ENCODE measurements at places on chromosomes 3 and 15.

DNA sequence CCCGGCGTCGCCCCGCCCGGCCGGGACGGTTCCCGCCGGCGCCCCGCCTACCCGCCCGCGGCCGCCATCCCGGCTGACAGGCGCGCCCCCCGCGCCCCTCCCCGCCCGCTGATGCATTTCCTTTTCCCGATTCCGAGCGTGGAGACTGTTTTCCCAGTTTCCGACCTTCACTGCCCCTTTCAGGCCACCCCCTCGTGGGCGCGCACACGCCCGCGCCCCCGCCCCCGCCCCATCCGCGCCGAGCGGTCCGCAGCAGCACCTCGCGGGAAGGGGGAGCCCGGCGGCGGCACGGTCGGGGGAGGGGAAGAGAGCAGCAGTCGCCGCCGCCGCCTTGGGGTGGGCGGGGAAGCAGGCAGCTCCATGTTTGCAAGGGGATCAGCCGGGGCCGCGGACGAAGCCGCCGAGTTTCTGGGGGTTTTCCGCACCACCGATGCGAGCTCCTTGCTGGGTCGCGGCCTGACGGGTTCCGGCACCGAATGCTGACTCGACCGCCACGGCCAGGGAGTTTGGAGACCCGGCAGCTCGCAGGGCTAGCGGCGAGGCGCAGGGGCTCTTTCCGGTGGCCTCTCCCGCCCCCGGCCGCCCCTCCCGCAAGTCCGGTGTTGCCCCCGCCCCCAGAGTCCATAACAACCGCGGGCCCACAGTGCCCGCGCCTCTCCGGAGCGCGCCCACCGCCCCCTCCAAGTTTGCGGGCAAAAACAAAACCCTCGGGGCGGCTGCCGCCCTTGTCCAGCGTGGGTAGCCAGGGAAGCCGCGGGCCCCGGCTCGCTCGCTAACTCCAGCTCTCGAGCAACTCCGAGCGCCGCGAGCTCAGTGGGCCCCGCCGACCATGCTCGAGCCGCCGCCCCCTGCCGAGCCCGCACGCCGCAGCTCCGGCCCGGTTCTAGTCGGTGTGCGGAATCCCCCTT lies 3.2 kb upstream of the SIN3A start:
- DNase-seq: no peak

GRCh38 chr15:89067751-89068150 lies 20.5 kb upstream of the ABHD2 start:
- no peak for DNase-seq

GRCh38 chr3:77038930-77039605 lies 831 bp upstream of the ROBO2 start:
- DNase-seq: peak; percentile 52

- no peak for DNase-seq
Observed at GRCh38 chr15:74403991-74404563, 29.7 kb downstream of the SEMA7A start.

DNA sequence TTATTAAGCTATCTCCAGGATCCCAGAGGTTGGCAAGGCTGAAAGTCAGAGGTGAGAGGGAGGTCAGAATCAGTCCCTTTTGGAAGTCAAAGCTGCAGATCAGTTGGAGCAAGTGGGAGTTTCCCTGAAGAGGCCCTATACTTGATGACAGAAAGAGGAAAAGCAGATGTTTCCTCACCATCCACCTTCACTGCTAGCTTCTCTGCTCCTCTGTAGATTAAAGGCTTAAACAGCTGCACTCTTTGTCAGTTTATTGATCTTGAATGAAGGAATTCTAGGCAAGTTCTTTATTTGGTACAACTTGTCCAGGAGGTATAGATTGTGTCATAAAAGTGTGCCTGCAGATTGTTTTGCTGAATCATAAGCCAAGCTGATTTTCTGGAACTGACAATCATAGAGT lies 408.2 kb upstream of the TGFBR2 start:
- DNase-seq: no peak

- no peak for DNase-seq
Observed at GRCh38 chr3:102415553-102415952, 19.3 kb upstream of the ZPLD1 start.

DNA sequence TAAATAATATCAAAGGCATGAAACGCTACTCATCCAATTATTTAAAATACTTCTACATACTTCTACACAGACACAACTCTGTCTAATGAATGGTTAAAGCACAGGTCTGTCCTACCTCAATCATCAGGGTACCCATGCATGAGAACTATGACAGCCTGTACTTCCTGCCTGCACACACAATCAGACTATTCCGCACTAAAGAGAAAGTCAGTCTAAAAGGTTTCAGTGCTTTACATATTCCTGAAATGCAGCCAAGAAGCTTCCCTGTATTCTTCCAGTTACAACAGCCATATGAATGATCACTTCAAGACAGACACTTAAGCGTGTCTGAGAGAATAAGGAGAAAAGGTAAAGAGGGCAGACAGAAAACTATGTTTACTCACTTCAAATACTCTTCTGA lies 58.8 kb downstream of the TUBGCP4 start:
- DNase-seq: no peak

GRCh38 chr3:48426944-48427629 lies 2.8 kb downstream of the PLXNB1 start:
- DNase-seq: no peak

GRCh38 chr3:135192929-135193328 lies 397.9 kb downstream of the EPHB1 start:
- no peak for DNase-seq

DNA sequence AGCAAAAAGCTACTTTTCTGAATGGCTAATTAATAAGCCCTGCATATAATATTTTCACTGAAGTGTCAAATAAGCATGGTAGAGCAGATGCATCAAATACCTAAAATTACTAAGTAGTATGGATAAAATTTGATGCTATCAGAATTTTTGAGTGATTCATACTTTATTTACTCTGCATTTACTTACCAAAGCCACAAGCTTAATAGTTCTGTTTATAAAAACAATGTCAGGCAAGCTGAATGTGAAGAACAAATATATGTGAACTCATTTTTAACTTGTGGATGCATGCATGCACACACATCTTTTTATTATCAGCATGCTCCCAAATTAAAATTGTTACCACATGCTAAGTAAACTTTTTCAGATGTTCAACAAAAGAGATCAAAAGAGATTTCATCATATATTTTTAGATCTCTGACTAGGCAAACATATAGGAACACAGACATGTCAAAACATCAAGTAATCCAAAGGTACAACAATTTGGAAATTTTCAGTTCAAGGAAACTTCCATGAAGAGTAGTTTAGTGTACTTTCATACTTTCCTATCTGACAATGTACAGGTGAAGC lies 969.4 kb downstream of the ROBO1 start:
- DNase-seq: no peak

DNA sequence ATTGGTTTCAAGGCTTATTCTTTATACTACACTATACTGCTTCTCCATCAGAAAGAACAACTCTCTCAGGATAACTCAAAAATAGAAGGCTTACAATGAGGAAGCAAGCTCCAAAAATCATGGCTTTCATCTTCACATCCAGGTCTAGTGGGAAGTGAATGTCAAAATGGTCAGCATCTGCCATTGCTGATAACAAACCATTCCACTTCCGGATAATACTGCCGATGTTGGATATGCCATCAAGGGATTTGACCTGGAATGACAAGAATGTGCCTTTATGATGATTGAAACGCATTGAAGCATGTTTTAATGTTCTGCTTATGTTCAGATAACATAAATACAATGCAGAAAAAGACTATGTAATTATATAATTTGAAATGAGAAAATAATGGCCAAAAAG lies 34.0 kb upstream of the PLOD2 start:
- DNase-seq: no peak

GRCh38 chr3:194387926-194388418 lies 11.1 kb downstream of the GP5 start:
- no peak for DNase-seq

- DNase-seq: no peak
Observed at GRCh38 chr3:115814778-115815380, 191.6 kb downstream of the GAP43 start.

DNA sequence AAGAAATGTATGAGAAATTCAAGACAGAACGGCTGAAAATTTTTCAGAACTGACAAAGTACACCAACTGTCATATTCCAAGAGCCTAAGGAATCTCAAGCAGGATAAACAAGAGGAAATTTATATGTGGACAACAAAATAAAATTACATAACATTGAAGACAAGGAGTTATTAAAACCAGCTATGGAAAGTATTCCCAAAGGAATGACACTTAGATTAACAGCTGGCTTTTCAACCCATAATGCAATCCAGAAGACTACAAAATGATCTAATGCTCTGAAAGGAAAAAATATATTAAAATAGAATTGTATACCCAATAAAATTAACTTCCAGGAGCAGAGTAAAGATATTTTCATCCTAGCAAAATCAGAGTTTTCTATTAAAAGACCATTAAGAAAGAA lies 132.2 kb upstream of the BNIP2 start:
- DNase-seq: no peak

Data from NCI-H524 treated with DMSO at 0.1 percent for 48 hours (cell line).